ENCODE measurements at places on chromosomes 2 and 18. TPM values are rescaled to one million over a fixed set of nuclear protein-coding genes. Genes with fewer than 3 reads are reported as not detected.

Gene NDUFV2
- 25.9 TPM for polyA plus RNA-seq

Gene FOXI3
- not detected for polyA plus RNA-seq

Gene TGFBRAP1
- polyA plus RNA-seq, result 10.5 TPM

Gene DLX1
- polyA plus RNA-seq, result not detected

Gene ANTXR1
- not detected for polyA plus RNA-seq

Gene CFAP210
- not detected for polyA plus RNA-seq

Gene CNGA3
- polyA plus RNA-seq, result not detected

Gene PHLPP1
- polyA plus RNA-seq, result 0.04 TPM

Gene MC5R
- polyA plus RNA-seq, result 0.12 TPM

Gene SLC9A4
- not detected for polyA plus RNA-seq

Gene RESP18
- polyA plus RNA-seq, result not detected

Gene AGXT
- not detected for polyA plus RNA-seq

Gene YWHAQ
- polyA plus RNA-seq, result 165 TPM

Gene CRYBA2
- not detected for polyA plus RNA-seq

Gene CPO
- polyA plus RNA-seq, result not detected

Gene CHCHD5
- polyA plus RNA-seq, result 56.2 TPM

Gene LRP2
- not detected for polyA plus RNA-seq

Gene KCNE4
- polyA plus RNA-seq, result not detected

Gene AMER3
- polyA plus RNA-seq, result not detected

Gene TCF23
- not detected for polyA plus RNA-seq

Gene C2orf66
- not detected for polyA plus RNA-seq

Gene SLC19A3
- polyA plus RNA-seq, result not detected

Gene REL
- polyA plus RNA-seq, result 18.3 TPM

Gene SOWAHC
- 1.1 TPM for polyA plus RNA-seq

Gene CBLN2
- not detected for polyA plus RNA-seq

Gene OXER1
- 13.3 TPM for polyA plus RNA-seq

Gene SUCLG1
- polyA plus RNA-seq, result 98.9 TPM

Gene UCN
- polyA plus RNA-seq, result 2.2 TPM

Gene NYAP2
- not detected for polyA plus RNA-seq

Gene ID2
- polyA plus RNA-seq, result 282 TPM

Gene ASAP2
- polyA plus RNA-seq, result 0.08 TPM

Gene CCDC74B
- not detected for polyA plus RNA-seq

Gene NGEF
- not detected for polyA plus RNA-seq

Gene REG3G
- not detected for polyA plus RNA-seq

Gene CHRND
- polyA plus RNA-seq, result not detected

Gene MLPH
- not detected for polyA plus RNA-seq

Gene MORN2
- 24.0 TPM for polyA plus RNA-seq

Gene HOXD12
- not detected for polyA plus RNA-seq

Gene INHBB
- not detected for polyA plus RNA-seq

Gene ACKR3
- 0.41 TPM for polyA plus RNA-seq

Gene ACVR1
- 6.8 TPM for polyA plus RNA-seq

Gene CENPA
- polyA plus RNA-seq, result not detected

Gene TRABD2A
- polyA plus RNA-seq, result 0.95 TPM

Gene SERPINB2
- polyA plus RNA-seq, result 14.3 TPM

Gene DHRS9
- 12.9 TPM for polyA plus RNA-seq

Gene UGT1A8
- polyA plus RNA-seq, result not detected

Gene CTIF
- polyA plus RNA-seq, result 0.38 TPM

Gene PID1
- 62.3 TPM for polyA plus RNA-seq

Gene FBXO36
- polyA plus RNA-seq, result 0.72 TPM

Gene ABCG5
- not detected for polyA plus RNA-seq

Gene LRPPRC
- 25.0 TPM for polyA plus RNA-seq

Gene ERBB4
- polyA plus RNA-seq, result not detected

Gene PRKAG3
- polyA plus RNA-seq, result not detected

Gene ACMSD
- polyA plus RNA-seq, result not detected

Gene EMX1
- not detected for polyA plus RNA-seq

Gene CCL20
- not detected for polyA plus RNA-seq

Gene C2orf78
- polyA plus RNA-seq, result not detected
